ENCODE measurements at places on chromosomes 16 and 17.

DNA sequence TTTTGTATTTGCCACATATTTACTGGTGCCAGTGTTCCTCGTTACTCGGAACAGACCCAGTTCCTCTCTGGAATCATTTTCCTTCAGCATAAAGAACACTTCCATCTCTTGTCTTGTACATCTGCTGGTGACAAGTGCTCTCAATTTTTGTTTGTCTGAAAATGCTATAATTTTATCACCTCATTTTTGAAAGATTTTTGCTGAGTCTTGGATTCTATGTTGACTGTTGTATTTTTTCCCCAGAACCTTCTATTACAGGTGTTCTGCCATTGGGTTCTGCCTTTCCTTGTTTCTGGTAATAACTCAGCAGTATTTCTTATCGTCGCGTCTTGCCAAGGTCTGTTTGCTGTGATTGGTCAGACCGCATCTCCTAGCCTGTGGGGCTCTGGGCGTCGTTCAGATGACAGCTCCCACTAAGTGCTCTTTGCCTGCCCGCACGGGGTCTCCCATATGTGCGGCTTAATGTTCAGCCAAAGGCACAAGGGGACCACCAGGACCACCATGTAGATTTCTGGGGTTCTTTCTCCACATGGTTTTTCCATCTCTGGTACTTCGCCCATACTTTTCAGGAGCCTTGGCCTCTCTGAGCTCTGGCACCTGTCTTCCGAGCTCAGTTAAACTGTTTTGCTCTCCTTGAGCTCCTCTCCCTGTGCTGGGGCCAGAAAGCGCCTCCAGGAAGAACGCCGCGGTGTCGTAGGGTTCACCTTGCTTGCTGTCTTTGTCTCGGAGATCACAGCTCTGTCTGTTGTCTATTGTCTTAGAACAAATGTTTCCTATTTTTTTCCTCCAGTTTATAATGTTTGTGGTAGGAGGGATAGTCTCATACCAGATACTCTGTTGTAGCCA is 80.0 kb downstream of the METRNL start:
- no peaks in the 10 kb centered on the region for H3K36me3 ChIP-seq
- peaks cover 13% of the 10 kb centered on the region for H3K27me3 ChIP-seq
- no peak overlapping the region for H3K4me3 ChIP-seq
- H3K27ac ChIP-seq: no peak overlapping the region
- no peak for DNase-seq
- peaks cover 4% of the 10 kb centered on the region for H3K4me1 ChIP-seq

- no peak overlapping the region for H3K4me3 ChIP-seq
- peaks cover 2% of the 10 kb centered on the region for H3K27me3 ChIP-seq
- H3K36me3 ChIP-seq: no peaks in the 10 kb centered on the region
- DNase-seq: no peak
These were observed 1.8 kb downstream of the CLEC3A start for GRCh38 chr16:78024159-78024558.

GRCh38 chr17:74992223-74992622 is 4.8 kb downstream of the CDR2L start:
- H3K36me3 ChIP-seq: no peaks in the 10 kb centered on the region
- DNase-seq: no peak
- peaks cover 4% of the 10 kb centered on the region for H3K27me3 ChIP-seq
- no peak overlapping the region for H3K4me3 ChIP-seq

DNA sequence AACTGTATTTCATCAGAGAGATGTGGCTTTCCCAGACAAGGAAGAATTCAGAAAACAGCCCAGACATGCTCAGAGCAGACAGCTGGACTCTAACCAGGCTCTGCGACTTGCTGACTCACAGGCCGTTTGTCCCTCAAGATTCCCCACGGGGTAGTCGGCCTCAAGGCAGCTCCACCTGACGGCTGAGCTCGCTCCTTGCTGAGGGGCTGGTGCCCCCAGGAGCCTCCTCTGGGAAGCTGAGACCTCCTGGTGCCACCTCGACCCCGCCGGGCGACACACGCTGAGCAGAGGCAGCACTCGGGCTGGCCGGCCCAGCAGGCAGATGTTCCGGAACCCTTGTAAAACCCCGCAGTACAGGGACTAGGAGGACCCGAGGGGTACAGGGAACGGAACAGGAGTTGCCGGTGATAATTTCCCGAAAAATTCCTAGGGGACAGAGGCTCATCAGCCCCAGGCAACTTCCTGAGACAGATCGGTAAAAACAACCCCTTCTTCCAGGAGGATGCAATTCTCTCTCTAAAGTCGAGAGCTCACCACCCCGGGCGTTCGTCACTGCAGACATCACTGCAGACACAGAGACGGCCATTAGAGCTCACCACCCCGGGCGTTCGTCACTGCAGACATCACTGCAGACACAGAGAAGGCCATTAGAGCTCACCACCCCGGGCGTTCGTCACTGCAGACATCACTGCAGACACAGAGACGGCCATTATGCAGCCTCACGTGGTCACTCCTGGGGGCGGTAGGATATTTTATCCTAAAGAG is 19.9 kb downstream of the RPH3AL start:
- H3K4me1 ChIP-seq: peaks cover 5% of the 10 kb centered on the region
- no peaks in the 10 kb centered on the region for H3K36me3 ChIP-seq
- no peak overlapping the region for H3K4me3 ChIP-seq
- no peaks in the 10 kb centered on the region for H3K27me3 ChIP-seq
- no peak overlapping the region for H3K27ac ChIP-seq
- DNase-seq: no peak

- DNase-seq: peak; percentile 83
- H3K36me3 ChIP-seq: no peaks in the 10 kb centered on the region
- H3K4me1 ChIP-seq: peaks cover 24% of the 10 kb centered on the region
- no peak overlapping the region for H3K27ac ChIP-seq
- peaks cover 14% of the 10 kb centered on the region for H3K27me3 ChIP-seq
These were observed 37.3 kb upstream of the MMD start for GRCh38 chr17:55458978-55459377.

- H3K4me3 ChIP-seq: no peak overlapping the region
- H3K36me3 ChIP-seq: peaks cover 35% of the 10 kb centered on the region
- no peak overlapping the region for H3K27ac ChIP-seq
- DNase-seq: no peak
- peaks cover 69% of the 10 kb centered on the region for H3K4me1 ChIP-seq
- no peaks in the 10 kb centered on the region for H3K27me3 ChIP-seq
These were observed 142.8 kb downstream of the PRKCA start for GRCh38 chr17:66445229-66445628.

DNA sequence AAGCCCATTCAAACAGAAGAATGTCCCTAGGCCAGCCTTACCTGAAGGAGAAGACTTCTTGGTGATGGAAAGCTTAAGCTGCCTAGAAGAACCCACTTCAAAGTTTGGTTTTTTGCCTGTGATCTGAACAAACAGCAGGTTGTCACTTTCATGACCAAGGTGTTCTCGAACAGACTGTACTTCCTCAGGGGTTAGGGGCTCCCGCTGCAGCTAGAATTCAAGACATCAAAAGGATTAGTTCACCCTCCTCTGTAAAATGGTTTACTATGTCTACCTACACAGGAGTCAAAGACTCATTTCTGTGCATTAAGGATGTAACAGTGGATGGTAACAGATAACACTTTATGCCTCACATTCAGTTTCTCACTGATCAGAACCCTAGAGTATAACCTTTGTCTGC is 13.2 kb downstream of the CIAPIN1 start:
- no peak for DNase-seq
- H3K4me3 ChIP-seq: no peak overlapping the region
- H3K4me1 ChIP-seq: peaks cover 28% of the 10 kb centered on the region
- H3K27me3 ChIP-seq: no peaks in the 10 kb centered on the region
